Activated CD8-positive, alpha-beta T cell treated with anti-CD3 and anti-CD28 coated beads, Interleukin-2, amount 10 ng/mL, durations not matched to agents 7 days and 5 days (primary cell): ENCODE measurements at places on chromosomes 4 and X. TPM values are rescaled to one million over a fixed set of nuclear protein-coding genes. Genes with fewer than 3 reads are reported as not detected.

Gene DAPP1
- total RNA-seq, result 16.7 TPM

- no peak for DNase-seq
Observed at GRCh38 chr4:1819284-1819683, 26.2 kb downstream of the FGFR3 start.

DNA sequence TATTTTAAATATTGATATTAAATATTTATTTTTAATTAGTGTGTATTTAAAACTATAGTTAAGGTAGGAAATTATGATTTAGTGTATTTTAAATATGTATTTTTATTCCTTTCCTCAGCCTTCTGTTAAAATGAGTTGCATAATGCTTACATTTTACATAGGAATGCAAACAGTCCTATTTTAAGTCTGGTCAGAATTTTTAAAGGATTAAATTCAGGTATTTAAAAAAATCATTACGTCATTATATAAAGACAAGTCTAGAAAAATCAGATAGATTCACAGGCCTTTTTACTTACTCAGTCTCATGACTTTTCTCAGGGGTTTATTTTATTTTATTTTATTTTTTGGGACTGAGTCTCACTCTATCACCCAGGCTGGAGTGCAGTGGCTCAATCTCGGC is 50.4 kb upstream of the RPA4 start:
- DNase-seq, result no peak

DNA sequence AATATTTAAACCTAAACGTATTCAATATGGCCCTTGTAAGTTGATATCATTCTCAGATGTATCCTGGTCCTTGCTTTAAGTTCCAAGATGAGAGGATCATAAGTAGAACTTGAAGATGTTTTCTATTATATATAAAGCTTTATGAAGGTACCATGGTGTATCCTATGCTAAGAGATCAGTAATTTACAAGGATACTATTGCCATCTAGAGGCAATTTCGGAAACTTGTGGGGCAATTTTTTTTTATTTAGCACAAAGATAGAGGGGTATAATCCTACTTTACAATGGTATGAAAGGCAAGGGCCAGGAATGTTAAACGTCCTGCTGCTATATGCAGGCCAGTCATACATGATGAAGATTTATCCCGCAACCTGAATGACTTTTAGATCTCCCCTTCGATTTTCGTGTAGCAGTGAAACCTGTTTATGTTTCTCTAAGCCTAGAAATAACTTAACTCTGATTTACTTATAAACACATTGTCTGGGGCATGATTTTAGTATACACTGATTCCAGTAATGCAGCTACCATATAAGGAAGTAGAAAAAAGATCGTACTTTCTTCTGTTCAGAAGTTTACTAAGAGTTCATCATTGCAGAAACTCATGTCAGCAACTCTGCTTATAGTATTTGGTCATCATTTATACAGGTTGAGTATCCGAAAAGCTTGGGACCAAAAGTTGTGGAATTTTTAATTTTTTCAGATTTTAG is 2.6 kb downstream of the SLC25A31 start:
- no peak for DNase-seq

Gene ARX
- not detected for total RNA-seq

Gene MAGEA2B
- total RNA-seq, result not detected
